ENCODE measurements at places on chromosomes 7 and 10.

DNA sequence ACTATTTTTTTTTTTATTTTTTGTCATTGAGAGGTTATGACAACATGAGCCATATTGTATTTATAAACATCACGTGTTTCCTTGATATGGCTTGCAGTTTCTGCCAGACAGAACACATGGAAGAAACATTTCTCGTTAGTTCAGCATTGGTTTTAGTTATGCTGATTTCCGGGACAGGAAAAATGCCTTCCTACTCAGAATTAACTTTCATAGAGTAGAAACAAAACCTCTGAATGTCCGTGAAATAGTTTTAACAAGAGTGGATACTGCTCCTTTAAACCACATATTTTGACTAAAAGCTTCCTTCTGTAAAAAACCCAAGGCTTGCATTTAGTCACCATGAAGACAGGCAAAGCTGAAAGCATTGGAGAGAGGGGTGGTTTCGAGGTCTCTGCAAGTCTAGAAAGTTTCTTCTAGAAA is 240.4 kb downstream of the KIAA1217 start:
- no peak for DNase-seq

GRCh38 chr7:132004529-132004928 is 448.1 kb upstream of the PODXL start:
- no peak for DNase-seq

- DNase-seq, result no peak
Observed at GRCh38 chr10:52387744-52388143, 73.7 kb downstream of the DKK1 start.

DNA sequence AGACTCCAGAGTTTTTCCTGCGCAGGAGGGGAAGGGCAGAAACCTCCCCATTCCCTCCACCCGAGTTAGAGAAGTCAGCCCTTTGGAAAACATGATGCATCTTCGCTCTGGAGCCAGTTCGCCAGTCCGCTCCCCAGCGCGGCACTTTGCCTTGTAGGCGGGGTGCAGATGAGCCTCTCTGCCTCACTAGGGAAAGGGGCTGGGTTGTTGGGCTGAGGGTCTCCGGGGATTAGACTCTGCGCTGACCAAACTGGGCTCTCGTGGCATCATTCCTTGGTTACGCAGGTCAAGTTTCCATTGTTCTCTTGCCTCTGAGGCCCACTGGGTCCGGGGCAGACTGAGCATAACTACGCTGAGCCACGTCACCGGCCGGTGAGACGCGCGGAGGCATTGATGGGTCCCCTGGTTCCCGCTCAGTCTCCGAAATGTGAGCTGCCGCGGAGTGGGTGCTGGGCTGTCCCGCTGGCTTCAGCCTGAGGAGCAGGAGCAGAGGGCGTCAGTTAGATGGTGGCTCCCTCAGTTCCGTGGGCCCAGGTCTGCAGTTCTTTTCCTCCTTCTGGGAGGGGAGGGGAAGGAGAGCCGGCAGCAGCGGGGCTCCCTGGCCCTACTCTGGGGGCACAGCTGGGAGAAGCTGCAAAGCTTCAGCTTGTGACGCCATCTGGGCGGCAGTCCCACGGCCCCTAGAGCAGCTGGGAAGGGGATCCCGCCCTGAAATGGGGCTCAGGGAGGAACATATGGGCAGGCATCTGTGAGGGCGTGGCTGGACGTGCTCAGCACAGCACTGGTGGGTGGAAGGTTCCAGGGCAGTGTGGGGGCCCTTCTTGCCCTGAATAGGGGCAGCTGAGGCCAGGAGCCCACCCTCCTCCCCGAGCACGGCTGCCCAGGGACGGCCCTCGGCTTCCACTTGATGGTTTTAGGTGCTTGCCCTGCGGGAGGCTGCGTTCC is 121.3 kb upstream of the BTBD16 start:
- DNase-seq, result no peak

DNA sequence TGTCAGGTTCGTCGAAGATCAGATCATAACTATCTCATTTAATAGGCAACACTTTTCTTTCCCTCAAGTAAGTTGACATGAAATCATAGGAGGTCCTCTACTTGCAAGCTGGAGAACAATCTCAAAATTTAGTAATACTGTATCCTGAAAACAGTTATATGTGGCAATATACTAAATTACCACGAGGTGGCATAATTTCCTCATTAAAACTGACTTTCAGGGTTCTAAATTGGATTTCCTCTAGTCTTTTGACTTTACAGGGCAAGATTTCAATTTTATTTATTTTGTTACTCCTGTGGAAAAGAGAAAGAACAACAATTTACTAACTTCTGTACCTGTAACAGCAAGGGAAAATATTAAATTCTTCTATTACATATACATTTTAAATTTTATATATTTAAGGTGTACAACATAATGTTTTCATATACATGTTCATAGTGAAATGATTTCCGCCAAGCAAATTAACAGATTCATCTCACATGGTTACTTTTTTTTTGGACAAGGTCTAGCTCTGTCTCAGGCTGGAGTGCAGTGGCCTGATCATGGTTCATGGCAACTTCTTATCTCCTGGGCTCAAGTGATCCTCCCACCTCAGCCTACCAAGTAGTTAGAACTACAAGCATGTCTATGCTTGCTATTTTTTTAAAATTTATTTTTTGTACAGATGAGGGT is 53.4 kb upstream of the CYP2C18 start:
- no peak for DNase-seq

DNA sequence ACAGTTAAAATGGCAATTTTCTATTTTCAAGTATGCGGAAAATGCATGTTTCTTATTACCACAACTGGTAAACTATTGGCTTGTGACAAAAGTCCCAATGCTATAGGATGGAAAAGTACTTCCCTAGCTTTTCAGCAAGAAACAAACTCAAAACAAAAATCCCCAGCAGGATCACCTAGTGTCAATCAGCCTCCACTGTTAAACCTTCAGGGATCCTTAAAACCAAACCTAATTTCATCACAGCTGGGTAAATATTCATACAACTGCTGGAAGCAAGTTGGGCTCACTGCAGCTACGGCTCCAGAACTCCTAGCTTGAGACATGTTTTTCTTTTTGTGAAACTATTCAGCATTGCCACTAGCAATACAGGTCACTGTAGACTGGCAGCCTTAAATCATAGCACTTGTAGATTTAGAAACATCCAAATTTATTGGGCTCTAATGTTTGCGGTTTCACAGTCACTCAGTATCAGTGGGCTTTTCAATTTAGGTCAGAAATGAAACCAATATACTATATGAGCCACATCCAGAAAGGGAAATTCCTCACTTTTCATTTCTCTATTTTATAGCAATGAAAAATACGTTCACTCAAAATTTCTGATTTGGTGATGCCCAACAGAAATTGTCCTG is 145.2 kb upstream of the ANK3 start:
- DNase-seq, result no peak

- no peak for DNase-seq
Observed at GRCh38 chr10:24360282-24361127, 151.6 kb downstream of the KIAA1217 start.
